ENCODE measurements at places on chromosomes 3 and 15.

DNA sequence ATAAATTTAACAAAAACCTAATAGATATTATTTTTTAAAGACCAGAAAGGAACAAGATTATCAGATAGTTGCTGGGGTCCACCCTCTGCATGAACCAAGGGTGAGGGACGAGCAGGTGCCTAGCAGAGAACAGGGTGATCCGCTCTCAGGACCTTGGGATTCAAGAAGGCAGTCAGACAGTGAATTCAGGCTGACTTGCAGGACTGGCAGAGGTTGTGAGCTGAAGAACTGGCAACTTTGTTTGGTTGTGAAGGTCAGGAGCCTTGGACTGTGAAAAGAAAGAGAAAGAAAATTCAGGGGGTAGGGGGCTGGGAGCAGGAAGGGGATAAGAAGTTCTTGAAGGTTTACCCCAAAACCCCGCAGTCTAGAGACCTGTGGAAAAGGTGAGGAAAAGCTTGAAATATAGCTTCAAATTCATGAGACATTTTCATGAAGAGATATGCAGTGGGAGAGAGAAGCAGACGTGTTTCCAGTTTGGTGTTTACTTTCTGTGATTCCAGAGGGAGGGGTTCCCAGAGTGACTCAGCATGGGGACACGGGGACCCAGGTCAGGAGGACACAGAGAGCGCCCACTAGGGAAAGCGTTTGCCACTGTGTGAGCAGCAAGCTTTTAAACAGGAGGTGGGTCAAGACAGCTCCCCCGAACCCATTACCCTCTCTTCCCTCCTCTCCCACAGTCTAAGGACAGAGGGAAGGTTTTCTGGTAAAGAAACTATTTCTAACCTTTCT lies 217.2 kb upstream of the UMPS start:
- DNase-seq: no peak

- no peak for DNase-seq
Measured at GRCh38 chr15:78605201-78605600, 15.6 kb downstream of the CHRNA3 start.

GRCh38 chr3:28186748-28187147 lies 54.7 kb upstream of the CMC1 start:
- DNase-seq: no peak

- DNase-seq: no peak
Measured at GRCh38 chr3:43330981-43331380, 44.6 kb downstream of the SNRK start.

- DNase-seq: no peak
Measured at GRCh38 chr3:155391551-155391958, 98.1 kb upstream of the STRIT1 start.

GRCh38 chr3:33789183-33789954 lies 9.1 kb upstream of the PDCD6IP start:
- no peak for DNase-seq

DNA sequence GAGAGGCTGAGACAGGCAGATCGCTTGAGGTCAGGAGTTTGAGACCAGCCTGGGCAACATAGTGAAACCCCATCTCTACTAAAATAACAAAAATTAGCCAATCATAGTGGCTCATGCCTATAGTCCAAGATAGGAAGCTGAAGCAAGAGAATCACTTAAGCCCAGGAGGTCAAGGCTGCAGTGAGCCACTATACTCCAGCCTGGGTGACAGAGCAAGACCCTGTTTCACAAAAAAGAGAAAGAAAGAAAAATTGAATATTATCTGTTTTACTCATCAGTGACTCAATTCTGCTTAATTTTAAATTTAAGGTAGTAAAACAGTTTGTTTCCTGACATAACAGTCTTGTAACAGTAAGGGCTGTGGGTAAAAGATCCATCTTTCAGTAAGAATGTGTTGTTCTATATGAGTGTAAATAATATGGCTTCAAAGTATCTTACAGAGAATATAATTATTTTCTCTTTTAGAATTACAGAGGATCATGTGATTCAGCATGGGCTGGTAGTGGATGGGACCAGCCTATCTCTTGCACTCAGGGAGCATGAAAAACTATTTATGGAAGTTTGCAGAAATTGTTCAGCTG lies 85.8 kb downstream of the ATP11B start:
- DNase-seq: no peak

GRCh38 chr3:105984837-105985236 lies 116.0 kb upstream of the CBLB start:
- DNase-seq: no peak

DNA sequence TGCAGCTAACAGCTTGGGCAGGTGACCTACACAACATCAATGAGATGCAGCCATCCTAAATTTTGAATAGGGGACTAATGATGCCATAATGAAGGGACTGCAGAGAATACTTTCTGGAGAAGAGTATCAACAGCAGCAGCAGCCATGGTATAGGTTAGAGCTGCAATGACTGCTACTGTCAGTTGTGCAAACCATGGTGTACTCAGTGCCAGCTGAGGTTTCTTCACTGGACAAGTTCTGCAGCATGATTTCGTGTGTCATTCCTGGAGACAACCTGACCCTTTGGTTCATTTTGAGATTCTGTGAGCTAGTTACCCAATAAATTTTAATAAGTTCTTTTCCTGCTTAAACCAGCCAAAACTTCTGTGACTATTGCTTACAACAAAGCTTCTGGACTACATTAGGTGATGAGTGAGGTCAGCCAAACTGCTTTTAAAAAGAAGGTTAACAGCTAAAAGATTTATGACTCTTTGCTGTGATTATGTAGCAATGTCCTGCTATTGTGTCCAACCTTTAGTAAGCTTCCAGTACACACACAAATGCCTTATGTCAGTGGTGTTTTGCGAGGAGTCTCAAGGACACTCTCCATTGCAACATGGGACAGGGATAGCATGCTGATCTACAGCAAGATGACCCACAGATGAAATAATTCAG lies 4.8 kb upstream of the DAZL start:
- no peak for DNase-seq

- DNase-seq: no peak
Measured at GRCh38 chr3:162491952-162492351, 995.3 kb downstream of the OTOL1 start.

DNA sequence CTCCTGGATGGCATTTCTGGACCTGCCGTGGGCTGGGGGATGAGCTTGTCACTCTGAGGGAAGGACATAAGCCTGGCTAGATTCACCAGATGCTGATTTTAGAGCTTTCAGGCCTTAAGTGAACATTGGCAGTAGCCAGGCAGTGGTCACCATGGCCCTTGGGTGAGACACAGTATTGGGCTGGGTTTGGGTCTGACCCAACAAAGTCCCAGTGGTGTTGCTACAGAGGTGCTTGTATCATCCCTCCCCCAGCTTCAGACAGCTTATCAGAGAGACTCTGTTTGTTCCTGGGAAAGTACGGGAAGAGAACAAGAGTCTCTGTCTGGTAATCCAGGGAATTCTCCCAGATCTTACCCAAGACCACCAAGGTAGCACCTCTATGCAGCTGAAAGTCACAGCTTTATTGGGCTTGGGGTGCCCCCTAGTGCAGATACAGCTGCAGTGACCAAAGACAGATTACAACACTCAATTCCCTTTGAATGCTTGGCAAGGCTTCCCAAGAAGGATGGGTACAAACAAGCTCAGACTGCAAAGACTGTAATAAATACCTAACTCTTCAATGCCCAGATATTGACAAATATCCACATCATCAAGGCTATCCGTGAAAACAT lies 9.8 kb upstream of the RUVBL1 start:
- DNase-seq: no peak

GRCh38 chr3:196631682-196632045 lies 7.8 kb upstream of the NRROS start:
- no peak for DNase-seq

GRCh38 chr3:11195201-11195600 lies 40.9 kb downstream of the HRH1 start:
- DNase-seq: no peak

- no peak for DNase-seq
Measured at GRCh38 chr3:107915706-107916105, 175.1 kb downstream of the CD47 start.

DNA sequence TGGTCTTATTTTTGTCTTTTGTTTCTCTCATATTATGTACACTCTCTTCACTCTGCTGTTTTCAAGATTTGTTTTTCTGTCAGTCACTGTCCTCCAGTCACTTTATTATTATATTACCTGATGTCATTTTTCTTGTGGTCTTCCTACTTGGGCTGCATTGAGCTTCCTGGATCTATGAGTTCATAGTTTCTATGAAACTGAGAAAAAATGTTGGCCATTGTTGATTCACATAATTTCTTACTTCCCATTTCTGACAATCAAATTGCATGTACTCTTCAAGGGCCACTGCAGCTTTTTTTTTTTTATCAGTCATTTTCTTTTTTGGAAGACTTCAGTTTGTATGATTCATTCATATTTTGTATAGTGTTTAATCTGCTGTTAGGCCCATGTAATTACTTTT lies 1180.6 kb upstream of the GBE1 start:
- no peak for DNase-seq

Data from activated CD8-positive, alpha-beta memory T cell treated with anti-CD3 and anti-CD28 coated beads for 4 hours (primary cell).